ENCODE measurements at places on chromosomes 3 and 15. TPM values are rescaled to one million over a fixed set of nuclear protein-coding genes. Genes with fewer than 3 reads are reported as not detected.

- DNase-seq, result no peak
Measured at GRCh38 chr3:134609821-134610431, 40.9 kb downstream of the KY start.

Gene MAP6D1
- polyA plus RNA-seq, result 0.52 TPM

GRCh38 chr3:108124337-108125152 is 33.7 kb upstream of the CD47 start:
- DNase-seq, result no peak

Gene IQCF5
- polyA plus RNA-seq, result not detected

DNA sequence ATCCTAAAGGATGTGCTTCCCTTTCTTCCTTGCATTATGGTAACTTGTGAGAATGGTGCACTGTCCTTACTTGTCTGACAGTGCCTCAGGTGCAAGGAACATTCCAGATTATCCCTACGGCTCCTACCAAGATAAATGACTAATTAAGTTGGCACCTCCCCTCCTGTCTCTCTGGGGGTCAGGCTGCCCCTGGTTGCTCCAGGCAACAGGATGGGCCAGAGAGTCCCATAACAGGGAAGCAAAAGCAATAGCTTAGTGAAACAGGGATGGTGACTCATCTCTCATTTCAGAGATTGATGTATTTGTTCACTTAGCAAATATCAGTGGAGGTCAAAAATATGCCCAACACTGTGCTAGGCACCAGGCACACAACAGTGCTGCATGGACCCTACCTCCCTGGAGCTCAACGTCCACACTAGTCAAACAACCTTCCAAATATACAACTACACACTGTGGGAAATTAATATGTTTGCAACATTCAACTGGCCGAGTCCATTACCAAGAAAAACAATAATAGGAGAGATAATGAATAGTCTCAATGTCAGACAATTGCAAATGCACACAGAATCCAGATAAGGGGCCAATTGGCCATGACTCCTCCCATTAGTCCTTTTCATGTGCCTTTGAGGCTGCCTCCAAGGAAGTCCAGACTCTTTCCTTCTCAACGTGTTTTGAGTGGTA is 249.0 kb downstream of the TLE3 start:
- no peak for DNase-seq

GRCh38 chr3:64488939-64489338 is 198.9 kb downstream of the ADAMTS9 start:
- DNase-seq, result peak; percentile 32

DNA sequence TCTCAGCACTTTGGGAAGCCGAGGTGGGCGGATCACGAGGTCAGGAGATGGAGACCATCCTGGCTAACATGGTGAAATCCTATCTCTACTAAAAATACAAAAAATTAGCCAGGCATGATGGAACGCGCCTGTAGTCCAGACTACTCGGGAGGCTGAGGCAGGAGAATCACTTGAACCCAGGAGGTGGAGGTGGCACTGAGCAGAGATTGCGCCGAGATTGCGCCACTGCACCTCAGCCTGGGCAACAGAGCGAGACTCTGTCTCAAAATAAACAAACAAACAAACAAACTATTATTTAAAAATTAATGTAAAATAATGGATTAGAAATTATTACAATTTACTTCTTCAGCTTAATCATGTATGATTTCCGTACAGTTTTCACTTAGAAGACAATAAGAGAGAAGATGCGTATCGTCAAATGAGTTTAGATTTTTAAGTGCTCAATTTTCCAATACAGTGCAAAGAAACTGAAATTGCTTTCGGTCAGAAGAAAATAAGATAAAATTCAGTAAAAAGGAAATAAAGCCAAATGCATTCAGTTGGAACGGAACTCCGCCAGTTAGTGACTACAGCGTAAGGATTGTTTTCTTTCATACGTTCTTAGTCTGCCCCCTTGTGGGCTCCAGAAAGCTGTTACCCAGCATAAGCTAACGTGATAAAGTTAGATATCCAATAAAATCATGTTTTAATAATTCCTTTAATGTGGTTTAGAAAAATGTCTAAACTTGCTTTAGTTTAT is 24.8 kb downstream of the AADAC start:
- DNase-seq, result peak; percentile 60

GRCh38 chr15:40999190-40999589 is 45.9 kb downstream of the CHAC1 start:
- DNase-seq, result no peak

GRCh38 chr3:72891053-72891855 is 3.4 kb downstream of the GXYLT2 start:
- no peak for DNase-seq

Gene MNS1
- 36.7 TPM for polyA plus RNA-seq

- DNase-seq, result no peak
Measured at GRCh38 chr3:18712713-18713576, 287.8 kb upstream of the SATB1 start.

Gene UMPS
- polyA plus RNA-seq, result 50.8 TPM

DNA sequence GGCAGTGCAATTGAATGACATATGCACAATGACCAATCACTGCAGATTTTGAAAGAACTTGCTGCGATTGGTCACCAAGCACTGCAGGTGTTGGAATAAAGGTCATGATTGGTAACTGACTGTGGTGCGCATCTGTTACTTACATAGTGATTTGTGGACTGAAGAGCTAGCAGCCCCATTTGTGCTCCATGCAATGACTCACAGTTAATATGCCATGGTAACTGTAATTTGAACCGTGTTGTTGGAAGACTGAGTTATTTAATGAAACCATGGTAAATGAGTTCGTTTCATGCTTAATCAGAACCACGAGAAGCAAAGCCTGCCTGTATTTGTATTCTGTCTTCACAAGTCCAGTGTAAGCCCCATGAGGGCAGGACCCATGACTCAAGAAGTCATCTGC is 220.5 kb downstream of the TJP1 start:
- no peak for DNase-seq

Gene BTLA
- polyA plus RNA-seq, result 0.51 TPM

GRCh38 chr3:8001712-8002111 is 499.9 kb upstream of the LMCD1 start:
- no peak for DNase-seq

Measured in right renal cortex interstitium (tissue), 3 donors.